A549 (cell line): ENCODE measurements at places on chromosomes 2 and 18. TPM values are rescaled to one million over a fixed set of nuclear protein-coding genes. Genes with fewer than 3 reads are reported as not detected.
A peak's percentile ranks its signal among the peaks of the same experiment; 100 is the strongest.

Gene PPP1R1C
- 0.81 to 1.4 TPM (median 0.89 TPM) in 3 replicates for polyA plus RNA-seq

Gene KCNK3
- 1.6 to 3.4 TPM (median 2.4 TPM) in 3 replicates for polyA plus RNA-seq

Gene KCMF1
- 76.5 to 83.9 TPM (median 77.8 TPM) in 3 replicates for polyA plus RNA-seq

Gene BCL11A
- polyA plus RNA-seq = 0.04 to 0.12 TPM in 2 of 3 replicates, not detected in the other

Gene RIT2
- not detected in 3 replicates for polyA plus RNA-seq

Gene CFC1
- not detected in 3 replicates for polyA plus RNA-seq

Gene CRYGD
- polyA plus RNA-seq = not detected in 3 replicates

Gene SLC19A3
- 2.2 to 2.8 TPM (median 2.7 TPM) in 3 replicates for polyA plus RNA-seq

Gene SGPP2
- 0.08 to 0.10 TPM (median 0.08 TPM) in 3 replicates for polyA plus RNA-seq

Gene DUSP2
- polyA plus RNA-seq = 0.22 to 0.26 TPM (median 0.22 TPM) in 3 replicates

Gene FOXI3
- polyA plus RNA-seq = not detected in 3 replicates

Gene CD8A
- polyA plus RNA-seq = 0.10 to 0.25 TPM (median 0.22 TPM) in 3 replicates

Gene CHPF
- polyA plus RNA-seq = 11.8 to 15.1 TPM (median 14.8 TPM) in 3 replicates

GRCh38 chr18:57311472-57311871, 40.9 kb upstream of the ST8SIA3 start:
- DNase-seq = no peak

DNA sequence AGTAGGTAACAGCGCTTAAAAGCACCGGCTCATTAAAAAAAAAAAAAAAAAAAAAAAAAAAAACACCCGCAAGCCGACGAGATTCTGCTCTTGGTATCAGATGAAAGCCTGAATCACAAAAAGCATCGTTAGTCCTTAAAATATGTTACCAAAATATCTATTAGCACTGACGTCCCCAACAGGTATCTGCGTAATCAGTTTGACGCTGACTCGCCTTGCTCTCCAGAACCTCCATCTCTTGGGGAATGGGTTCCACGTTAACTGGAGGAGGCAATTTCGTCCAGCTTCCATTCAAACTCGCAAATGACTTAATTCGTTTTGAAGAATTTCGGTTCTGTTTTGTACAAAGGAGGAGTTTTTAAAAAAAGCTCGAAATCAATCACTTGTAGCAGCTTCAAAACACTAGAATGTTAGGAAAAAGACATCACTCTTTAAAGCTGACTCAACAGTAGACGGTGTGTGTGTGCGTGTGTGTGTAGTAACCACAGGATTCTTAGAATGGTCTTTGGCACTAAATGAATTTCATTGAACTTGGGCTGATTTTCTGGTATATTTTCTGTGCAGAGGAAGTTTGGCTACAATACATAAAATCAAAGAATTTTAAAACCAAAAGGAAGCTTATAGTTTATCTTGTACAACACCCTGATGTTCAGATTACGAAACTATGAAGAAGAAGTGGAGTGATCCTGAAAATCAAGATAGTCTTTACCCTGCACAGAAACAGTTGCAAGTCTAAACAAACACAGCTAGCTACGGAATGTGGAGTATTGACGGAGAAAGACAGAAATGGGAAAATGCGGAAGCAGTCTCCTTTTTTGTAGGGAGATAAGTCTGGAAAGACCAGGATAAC, 1.1 kb upstream of the PGAP1 start:
- DNase-seq = peak; percentile 29

GRCh38 chr18:70385474-70385873, 96.6 kb downstream of the SOCS6 start:
- no peak for DNase-seq

DNA sequence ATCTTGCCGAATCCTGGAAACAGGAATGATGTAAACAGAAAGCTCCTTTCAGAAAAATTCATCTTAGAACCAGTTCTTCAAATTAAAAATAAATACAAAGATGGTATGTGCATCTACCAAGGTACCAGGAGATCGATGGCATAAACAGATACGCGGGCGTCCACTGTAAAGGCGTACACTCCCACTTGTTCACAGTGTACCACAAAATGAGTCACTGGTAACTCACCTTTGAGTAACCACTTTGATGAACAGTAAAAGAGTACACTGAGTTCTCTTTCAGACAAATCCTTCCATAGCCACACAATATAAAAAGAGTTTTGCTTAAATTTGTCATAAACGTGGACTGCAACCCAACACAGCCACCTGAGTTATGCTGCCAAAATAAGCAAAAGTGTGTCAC, 128.3 kb downstream of the DNER start:
- DNase-seq = no peak

GRCh38 chr2:70347831-70348230, 46.0 kb upstream of the FAM136A start:
- no peak for DNase-seq

- no peak for DNase-seq
Observed at GRCh38 chr2:10527585-10527984, 79.5 kb upstream of the ODC1 start.

DNA sequence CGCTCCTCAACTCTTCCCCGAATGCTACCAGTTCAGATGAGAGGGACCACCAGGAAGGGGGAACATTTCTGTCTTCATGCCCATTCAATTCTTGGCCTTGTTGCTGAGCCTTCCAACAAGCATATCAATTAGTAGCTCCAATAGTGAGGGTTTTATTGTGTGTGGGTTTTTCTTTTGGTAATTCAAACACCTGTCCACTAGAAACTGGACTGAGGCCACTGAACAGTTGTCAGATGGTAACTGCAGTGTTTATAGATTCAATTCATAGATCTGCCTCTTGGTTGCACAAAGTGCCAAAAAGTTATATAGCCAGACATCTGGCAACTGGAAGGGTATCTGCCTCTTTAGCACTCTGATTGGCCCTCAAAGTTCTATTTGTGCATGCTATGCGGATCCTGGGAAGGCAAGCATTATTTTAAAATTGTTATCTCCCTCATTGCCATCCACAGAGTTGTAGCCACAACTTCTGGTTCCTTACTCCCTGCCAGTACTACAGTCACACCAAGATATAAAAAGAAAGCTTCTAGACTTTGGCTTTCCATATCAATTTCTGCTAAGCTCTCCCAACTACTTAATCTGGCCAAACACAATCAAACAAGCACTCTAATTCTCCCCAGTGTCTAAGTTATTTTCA, 83.3 kb upstream of the ZNF521 start:
- DNase-seq = no peak

DNA sequence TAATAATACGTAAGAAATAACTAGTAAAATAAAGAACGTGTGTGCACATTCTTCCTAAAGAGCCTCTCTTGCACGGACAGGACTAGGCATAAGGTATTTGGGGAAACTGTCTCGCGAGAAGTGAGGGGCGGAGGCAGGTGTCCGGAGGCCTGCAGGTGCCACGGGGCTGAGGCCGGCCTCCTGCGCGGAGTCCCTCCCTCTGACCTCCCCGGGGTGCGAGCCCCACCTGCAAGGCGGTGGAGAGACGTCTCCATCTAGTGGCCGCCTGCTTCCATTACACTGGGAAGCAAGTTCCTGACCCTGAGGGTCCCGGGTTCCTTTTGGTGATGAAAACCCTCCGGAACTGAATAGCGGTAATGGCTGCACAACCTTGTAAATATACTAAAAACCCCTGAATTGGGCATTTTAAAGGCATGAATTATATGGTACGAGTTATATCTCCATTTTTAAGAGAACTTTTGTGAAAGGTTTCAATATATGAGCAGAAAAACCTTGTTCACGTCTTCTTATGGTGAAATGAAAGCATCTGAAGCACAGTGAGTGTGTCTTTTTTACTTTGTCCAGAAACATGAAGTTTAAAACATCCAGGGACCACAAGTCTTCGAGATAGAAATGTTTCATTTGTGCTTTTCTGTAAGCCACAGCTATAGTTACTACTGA, 35.5 kb upstream of the CTDP1 start:
- DNase-seq = peak; percentile 68

GRCh38 chr18:21763846-21764646, 23.5 kb downstream of the MIB1 start:
- DNase-seq = no peak

DNA sequence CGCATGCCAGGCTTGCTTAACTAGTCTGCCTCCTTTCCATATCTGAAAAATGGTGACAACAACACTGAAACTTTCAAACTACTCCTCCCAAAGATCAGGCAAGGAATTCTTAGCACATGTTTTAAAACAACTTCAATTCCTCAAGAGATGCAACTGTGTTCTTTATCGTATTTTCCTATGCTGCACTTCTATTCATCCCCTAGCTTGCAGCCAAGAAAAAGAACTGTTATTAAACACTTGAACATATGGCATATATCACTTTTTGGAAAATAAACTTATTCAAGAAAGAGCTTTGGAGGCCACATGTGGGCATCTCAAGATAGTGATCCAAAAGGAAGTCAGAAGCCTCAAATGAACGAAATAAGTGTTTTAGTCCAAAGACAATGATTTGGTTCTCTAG, 75.6 kb upstream of the STAM2 start:
- no peak for DNase-seq

DNA sequence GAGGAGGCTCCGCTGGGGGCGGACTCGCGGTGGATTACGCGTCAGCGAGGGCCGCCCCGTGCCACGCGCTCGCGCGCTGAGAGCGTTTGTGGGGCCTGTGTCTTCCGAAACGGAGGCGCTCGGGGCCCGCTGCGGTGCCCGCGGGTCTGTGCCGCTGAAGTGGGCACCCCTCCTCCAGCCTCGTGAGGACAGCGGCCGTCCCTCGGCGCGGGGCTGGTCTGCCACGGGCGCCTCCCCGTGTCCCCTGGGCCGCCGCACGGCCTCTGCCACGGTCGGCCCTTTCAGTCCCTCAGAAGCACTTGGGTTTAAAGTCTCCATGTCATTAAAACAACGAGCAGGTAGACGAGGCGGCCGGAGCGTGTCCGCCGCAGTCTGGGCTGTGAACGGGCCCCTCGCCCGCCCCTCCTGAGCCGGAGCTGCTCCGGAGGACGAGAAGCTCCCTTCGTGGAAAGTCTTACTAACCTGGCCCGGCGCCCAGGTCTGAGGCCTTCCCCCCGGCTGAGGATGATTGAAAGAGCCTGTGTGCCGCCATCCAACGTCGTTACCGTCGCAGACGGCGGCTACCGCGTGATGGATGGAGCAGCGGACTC, 97.6 kb downstream of the NFATC1 start:
- DNase-seq = no peak

GRCh38 chr2:143398781-143399180, 269.6 kb downstream of the ARHGAP15 start:
- no peak for DNase-seq

- no peak for DNase-seq
Observed at GRCh38 chr2:100196786-100197494, 54.5 kb upstream of the AFF3 start.

DNA sequence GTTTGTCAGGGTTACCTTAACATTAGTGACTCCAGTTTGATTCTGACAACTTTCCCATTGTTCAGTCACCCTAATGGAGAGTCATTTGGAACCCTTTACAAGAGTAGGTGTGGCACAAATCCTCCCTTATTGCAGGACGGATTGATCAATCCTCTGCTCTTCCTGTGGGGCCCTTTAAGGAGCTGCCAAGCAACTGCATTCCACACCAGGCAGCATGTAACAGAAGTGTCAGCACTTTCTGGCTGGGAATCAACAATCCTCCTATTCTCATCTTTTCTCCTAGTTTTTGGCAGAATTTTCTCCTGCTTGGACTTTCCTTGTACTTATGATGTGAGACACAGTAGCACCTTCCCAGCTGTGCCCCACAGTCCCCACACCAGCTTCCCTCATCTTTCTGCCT, 177.8 kb downstream of the ST6GAL2 start:
- DNase-seq = no peak

- no peak for DNase-seq
Observed at GRCh38 chr2:128505150-128505490, 186.5 kb upstream of the HS6ST1 start.

DNA sequence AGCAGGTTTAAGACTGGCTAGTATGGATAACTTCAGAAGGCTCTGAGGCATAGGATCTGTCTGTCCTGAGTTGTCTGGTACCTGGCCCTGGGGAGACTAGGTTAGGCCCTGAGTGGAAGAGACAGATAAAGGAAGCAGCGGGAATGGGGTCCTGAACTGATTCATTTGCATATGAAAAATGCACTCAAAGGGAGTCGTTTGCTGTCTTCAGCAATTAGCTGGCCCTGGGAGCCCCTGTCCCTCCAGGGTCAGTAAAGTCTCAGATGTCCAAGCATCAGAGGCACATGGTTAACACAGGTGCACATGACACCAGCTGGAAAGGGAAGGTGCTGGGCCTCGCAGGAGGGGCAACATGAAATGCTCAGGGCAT, 172.4 kb downstream of the ACOXL start:
- DNase-seq = no peak

DNA sequence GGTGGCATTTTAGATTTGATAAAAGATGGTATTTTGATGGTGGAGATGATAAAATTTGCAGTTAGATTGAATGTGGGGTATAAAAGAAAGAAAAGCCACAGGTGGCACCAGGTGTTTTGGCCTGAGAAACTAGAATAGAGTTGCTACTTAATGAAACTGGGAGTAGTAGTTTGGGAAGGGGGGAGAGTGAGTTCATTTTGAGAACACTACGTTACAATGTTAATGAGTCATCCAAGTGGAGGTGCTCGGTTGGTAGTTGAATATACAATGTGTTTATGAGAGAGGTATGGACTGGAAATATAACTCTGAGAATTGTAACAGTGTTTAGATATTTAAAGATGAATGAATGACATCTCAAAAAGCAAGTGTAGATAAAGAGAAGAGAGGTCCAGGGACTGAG, 26.4 kb downstream of the EPG5 start:
- no peak for DNase-seq

DNA sequence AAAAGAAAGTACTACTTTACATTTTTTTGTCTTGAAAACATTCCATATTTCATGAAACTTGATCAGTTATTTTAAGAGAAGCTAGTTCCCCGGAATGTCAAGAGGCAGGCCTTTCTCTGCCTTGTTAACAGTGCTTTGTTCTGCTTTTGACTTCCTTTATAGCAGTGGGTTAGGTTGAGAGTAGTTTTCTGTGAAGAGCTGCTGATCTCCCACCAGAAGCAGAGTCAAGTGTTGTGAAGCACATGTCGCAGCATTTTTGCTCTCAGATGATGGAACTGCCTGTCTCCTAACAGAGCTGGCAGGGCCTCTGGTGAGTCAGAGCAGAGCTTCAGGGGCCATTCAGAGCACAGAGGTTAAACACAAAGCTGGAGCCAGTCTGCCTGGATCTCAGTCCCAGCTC, 871.8 kb downstream of the SLC4A3 start:
- DNase-seq = peak; percentile 39

DNA sequence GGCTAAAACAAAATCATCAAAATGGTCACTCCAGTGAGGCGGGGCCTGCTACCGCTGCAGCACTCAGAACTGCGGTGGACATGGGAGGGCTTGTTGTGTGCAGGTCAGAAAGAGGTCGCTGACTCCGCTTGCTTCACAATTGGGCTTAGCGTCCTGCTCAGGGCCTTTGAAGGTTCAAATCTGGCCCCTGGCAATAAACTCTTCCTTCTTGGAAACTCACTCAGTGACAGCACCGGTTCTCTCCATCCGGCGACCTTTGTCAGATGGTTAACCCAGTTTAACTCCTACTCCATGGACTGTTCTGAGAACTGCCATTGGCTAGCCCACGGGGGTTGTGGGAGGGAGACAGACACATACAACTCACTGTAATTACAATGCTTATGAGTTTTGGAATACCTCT, 29.0 kb upstream of the LAPTM4A start:
- DNase-seq = no peak

GRCh38 chr2:12287220-12287751, 429.4 kb upstream of the TRIB2 start:
- no peak for DNase-seq

- no peak for DNase-seq
Observed at GRCh38 chr18:2258954-2259353, 312.4 kb downstream of the METTL4 start.

GRCh38 chr18:69980982-69981804, 33.5 kb upstream of the CD226 start:
- no peak for DNase-seq

- no peak for DNase-seq
Observed at GRCh38 chr2:83365476-83365875, 1093.6 kb downstream of the SUCLG1 start.

- no peak for DNase-seq
Observed at GRCh38 chr18:8794934-8795280, 89.6 kb downstream of the MTCL1 start.

GRCh38 chr2:144078106-144078505, 441.8 kb downstream of the ZEB2 start:
- no peak for DNase-seq
